NCI-H1048 (cell line): ENCODE measurements at places on chromosomes 1 and 21.

DNA sequence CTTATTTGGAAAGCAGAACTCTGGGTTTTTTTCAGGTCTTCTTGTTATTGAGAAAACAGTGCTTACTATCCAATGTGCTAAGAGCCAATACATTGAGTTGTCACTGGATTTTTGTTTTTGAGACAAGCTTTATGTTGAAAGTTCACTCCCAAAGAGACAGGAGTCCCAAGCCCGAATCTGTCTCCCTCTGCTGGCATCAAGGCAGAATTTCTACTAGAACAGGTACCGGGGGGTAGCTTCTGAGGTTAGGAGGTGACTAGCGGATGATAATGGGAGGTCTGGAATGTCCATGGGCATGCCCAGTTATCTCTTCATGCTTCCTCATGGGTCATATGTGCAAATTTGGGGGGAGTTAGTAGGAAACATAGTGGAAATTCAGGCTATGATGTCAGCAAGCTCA lies 25.1 kb downstream of the ZNF124 start:
- DNase-seq: no peak

DNA sequence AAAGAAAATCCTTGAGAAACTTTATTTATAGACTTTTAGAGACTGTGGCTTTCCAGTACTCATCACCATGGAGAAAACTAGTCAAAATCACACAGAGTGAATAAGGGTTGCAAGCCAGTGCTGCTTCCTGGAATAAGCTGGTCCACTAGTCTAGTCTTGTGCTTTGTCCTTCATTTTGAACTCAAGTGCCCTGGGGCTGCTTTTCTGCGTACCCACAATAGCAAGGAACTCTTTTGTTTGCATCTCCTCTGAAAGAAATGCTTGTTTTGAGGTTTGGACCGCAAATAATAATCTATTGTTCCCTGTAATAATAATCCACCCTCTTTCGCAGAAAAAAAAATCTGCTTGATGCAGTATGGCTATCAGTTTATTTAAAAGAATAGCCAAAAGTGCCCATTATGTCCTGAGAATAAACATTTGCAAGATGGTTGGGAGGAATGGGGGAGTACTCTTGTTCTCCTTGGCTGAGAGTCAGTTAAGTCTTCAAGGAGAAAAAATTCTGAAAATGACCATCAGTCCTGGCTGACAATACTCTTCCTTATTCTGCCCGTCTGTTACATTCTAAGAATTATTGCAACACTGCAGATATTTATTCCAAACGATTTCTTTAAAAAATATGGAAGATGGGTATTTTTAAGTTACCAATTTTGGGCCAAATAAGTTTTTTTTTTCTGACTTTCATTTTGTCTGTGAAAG lies 41.9 kb downstream of the MPZL1 start:
- DNase-seq: peak; percentile 33

GRCh38 chr1:65343286-65343685 lies 33.9 kb downstream of the DNAJC6 start:
- DNase-seq: no peak

DNA sequence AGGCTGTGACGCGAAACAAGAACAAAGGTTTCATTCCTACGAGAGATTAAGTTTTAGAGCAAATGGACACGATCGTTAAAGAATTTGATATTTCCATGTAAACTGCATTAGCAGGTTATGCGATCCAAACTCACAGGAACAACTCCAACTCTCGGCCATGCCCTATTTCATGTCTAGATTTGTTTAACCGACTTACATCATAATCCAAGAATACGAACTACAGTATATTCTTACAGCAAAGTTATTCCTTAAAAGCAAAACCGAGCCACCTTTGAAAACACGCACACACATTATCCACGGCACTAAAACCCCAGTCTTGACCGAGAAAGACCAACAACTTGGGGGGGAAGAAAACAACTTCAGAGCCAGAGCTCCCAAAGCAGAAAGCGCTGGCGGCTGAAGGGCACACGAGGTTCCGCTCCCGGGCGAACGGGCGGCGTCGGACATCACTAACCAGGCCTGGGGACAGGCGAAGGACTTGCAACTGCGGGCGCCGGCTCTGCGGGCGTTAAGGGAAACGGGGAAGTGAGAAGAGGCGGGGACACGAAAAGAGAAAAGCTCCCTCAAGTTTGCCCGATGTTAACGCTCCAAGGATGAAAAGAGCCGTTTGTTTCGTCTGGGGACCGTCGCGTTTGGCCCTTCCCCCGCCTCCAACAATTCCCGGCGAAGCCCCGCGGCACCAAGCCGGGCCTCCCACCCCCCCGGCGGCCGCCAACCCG lies 690 bp downstream of the B3GALNT2 start:
- no peak for DNase-seq
